Activated gamma-delta T cell (primary cell): ENCODE measurements at places on chromosomes 3 and 15.

DNA sequence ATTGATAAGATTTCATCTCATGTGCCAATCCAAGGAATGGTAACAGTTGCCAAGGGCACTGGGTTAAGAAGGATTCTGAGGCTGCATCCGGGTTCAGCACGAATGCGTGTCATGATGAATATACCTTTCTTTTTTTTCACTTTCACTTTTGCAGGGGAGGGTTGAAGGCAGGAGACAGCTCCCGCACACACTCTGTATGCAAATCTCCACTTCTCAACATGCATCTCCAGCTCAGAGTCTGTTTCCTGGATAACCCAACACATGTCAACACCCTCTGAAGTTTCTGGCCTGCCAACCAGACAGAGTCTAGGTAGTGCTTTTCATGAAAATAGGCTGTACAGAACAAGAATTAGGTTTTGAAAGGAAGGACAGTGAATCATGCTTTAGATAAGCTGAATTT is 21.6 kb downstream of the B4GALT4 start:
- no peak for DNase-seq

GRCh38 chr3:132288357-132288756 is 28.9 kb upstream of the ACP3 start:
- no peak for DNase-seq

DNA sequence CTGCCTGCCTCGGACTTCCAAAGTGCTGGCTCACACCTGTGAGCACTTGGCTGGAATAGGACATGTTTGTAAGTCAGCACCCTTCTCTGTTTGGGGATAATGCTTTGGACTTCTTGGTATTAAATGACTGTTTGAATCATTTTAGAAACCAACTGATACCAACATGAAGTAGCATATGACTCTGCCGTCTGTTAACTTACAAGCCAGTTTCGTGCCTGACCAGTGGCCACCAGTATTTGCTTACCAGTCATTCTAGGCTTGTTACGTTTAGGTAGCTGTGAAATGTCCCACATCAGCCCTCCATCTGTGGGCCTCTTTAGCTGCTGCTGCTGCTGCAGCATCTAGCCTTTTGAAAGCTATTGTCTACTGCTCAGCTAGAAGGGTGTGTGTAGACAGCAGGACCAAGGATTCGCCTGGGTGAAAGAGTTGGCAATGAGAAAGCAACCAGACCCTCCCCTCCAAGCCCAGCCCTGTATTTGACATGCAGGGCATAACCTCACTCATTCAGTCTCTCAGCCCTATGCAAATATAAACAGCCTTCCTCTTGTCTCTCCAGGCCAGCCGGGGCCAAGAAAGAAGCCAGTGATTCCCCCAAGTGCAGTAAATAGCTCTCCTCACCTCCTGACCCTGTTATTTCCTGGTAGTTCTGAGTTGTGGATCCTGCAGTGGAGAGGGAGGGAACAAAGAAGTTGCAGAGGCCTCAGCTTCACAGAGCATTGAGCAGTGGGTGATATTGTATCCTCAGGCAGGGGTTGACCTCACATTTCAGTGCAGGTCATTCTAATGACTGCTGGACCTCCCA is 51.0 kb downstream of the NKIRAS1 start:
- no peak for DNase-seq

GRCh38 chr3:153254361-153254760 is 92.3 kb downstream of the RAP2B start:
- no peak for DNase-seq

DNA sequence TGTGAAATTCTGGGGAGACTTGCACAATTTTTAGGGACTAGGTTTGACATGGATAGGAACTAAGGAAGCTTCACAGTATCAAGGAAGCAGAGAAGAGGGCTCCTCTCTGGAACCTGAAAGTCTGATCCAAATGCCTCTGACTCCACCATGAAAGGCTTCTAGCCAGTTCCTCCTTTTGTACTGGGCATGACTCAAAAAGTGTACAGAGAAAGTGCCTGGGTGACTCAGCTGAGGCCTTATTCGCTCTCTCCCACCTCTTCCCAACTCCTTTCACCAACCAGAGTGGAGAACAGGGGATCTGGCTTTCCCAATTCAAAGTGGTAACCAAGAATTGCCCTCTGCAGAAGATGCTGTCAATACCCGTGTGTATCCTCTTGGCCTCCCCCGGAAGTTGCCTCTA is 342.9 kb upstream of the PROK2 start:
- no peak for DNase-seq

DNA sequence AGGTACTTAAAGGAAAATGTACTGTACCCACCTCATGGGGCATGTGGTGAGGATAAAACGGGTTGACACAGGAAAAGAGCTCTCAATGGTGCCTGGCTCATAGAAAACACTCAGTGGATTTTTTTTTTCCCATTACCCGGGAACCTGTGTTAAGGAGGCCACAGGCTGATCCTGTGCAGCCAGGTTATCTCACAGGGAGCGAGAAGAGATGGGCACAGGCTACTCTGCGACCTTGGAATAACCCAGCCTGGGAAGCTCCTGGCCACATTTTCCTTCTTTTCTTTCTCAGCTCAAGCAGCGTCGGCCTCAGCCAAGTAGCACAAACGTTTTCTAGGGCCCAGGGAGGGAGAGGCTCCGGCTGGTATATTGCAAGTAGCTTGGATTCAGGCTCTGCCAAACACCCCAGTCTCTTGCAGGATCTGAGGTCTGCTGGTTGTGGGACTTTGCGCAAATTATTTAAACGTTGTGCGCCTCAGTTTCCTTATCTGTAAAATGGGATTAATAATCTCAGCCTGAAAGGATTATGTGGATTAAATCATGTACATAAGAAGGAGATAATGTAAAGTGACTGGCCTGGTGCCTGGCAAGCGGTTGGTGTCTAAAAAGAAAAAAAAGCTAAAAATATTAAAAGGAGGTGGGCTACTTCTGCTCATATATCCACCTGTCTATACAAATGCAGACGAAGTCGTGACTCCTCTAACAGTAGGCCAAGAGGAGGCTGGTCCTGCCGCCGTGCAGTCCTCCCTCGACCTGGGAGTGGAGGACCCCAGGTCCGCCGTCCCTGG is 2.2 kb downstream of the FURIN start:
- DNase-seq = no peak

- DNase-seq = no peak
Measured at GRCh38 chr15:35458176-35458856, 87.6 kb downstream of the DPH6 start.

DNA sequence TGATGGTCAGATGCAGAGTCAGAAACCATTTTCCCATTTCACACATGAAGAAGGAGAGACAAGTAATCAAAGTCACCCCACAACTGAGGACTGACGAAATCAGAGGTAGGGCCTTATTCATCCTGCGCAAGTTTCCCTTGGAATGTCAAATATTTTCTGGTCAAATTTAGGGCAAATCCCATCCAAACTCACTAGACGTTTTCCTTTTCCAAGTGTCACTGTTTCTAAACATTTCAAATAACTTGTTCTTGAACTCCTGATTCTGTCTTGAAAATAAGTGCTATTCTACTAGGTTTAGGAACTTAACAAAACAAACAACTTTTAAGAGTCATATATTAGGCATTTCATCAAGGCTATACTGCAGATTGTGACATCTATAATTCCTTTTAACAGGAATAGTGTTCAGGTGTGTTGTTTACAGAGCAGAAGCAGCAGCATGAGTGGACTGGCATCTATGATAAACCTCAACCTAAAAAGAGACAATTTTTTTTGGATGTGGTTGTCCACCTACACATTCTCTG is 40.7 kb downstream of the SUMF1 start:
- DNase-seq = no peak

DNA sequence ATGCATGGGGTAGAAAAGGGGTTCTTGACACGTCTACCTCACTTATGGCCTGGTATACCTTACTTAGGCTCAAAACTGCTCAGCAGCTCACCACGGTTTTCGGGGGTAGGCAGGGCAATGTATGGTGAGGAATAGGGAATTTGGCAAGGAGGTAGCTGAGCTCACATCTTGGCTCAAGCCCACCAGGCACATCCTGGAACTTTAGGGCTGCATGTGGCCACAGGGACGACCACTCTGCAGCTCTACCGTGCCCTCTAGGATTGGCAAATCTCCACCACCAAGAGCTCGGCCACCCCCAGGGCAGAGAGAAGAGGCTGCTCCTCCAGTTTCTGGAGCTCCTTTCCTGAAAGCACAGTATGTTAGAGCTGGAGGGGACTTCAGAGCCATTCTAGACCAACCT is 69.7 kb downstream of the MRPL46 start:
- no peak for DNase-seq

GRCh38 chr3:171526869-171527268 is 66.7 kb upstream of the TNIK start:
- no peak for DNase-seq

DNA sequence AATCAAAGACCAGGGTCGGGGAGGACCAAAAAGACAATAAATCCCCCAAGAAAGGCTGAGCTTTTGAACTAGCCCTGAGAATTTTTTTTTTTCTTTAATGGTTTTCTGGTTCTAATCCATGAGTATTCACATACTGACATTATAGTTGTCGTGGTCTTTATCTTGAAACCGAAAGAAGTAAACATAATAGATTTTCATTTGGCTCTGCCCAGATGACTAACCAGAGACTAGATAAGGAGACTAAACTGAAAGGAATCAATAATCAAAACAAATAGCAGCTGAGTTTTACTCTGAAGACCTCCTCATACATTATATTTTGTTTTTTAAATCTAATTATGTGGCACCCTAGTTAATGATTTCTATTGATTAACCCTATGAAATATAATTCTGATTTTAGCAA is 381.4 kb downstream of the CNTN3 start:
- no peak for DNase-seq

GRCh38 chr3:24598695-24599470 is 104.2 kb upstream of the THRB start:
- DNase-seq = no peak

DNA sequence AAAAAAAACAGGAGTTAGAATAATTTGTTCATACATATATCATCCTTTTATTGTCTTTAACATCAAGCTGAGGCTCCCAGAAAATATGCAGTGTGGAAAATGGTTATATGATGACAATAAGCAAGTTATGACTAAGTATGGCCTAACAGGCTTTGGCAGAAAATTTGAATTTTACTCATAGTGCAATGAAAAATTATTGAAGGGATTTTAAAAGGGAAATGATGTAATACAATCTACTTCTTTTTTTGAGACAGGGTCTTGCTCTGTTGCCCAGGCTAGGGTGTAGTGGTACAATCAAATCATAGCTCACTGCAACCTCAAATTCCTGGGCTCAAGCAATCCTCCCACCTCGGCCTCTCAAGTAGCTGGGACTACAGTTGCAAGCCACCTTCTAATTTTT is 78.7 kb downstream of the FAIM start:
- DNase-seq = no peak

DNA sequence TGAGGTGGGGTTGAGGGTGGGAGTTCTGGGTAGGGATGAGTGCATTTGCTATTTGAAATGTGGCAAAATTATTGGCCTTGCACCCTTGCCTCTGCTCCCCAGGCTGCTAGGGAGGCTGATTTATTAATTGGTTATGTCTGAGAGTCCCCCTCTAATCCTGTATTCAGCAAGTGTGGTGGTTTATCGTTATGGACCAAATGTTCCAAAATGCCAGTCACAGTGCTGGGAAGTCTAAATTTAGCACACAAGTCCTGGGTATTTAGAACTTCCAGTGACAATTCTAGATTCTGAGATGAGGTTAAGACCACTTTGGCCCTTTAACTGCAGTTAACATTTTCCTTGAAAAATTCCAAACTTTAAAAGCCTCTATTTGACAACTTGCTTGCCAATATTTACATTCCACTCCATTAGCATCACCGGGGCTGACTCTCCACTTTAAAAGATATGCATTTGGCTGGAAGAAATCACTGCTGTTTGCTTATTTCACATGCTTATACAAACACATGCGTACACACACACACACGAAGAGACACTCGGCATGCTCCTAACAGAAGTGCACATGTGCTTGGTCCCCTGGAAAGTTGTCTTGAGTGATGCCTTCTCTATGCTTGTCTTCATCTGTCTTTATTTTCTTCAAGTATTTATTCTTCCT is 247.7 kb downstream of the IL20RB start:
- DNase-seq = no peak

- DNase-seq = no peak
Measured at GRCh38 chr3:152742368-152743347, 92.3 kb upstream of the P2RY1 start.

DNA sequence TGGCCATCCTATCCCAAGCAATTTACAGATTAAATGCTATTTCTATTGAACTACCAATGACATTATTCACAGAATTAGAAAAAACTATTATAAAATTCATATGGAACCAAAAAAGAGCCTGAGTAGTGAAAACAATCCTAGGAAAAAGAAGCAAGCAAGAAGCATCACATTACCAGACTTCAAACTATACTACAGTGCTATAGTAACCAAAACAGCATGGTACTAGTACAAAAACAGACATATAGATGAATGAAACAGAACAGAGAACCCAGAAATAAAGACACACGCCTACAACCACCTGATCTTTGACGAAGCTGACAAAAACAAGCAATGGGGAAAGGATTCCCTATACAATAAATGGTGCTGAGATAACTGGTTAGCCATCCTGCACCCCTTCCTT is 152.2 kb downstream of the TNIK start:
- DNase-seq = no peak

DNA sequence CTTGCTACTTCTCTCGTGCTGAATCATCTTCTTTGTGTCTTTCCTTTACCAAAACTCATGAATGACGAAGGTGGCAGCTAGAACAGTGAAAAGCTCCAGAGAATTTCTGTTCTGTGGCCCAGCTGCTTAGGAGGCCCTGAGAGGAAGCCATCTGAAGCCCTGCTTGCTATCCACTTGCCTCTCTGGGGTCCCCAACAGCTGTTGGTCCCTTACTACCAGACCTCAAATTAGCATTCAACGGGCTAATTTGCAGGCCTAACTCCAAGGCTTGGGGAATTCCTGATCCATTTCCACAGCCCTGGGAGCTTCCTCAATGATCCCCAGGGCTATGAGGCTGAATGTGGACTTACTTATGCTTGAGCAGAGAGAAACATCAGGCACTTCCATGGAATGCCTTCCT is 37.5 kb upstream of the FSTL1 start:
- no peak for DNase-seq

DNA sequence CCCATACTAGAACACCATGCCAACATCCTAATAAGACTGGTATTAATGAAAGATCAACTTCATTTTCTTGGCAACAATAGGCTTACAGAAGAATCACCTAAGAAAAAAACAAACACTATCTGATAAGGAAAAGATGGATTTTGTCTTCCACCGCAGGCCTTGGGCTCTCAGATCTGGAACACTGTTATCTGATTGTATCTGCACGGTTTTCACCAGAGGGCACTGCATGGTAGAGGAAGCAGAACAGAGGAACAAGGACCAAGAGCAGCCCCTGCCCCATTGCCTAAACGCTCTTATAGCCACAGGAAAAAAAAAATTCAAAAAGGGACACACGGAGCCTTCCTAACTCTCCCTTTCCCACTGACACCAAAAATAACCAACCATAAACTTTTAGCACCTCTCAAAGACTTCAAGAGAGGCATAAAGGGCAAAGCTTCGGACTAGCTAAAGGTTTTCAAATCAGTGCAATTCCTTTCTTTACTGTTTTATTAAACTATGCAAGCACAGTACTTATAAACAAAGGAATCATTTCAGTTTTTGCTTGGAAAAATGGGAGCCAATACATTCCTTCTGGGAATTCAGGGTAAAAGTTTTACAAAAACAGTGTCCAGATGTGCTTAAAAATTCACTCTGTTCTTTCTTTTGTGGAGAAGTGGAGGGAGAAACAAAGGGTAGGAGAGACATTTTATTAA is 23.3 kb downstream of the IL17RD start:
- DNase-seq = no peak
